Thoracic aorta endothelial cell (primary cell): ENCODE measurements at places on chromosomes 5 and 9. TPM values are rescaled to one million over a fixed set of nuclear protein-coding genes. Genes with fewer than 3 reads are reported as not detected.

ATP10B gene
- 0.07 TPM in 1 of 2 replicates, not detected in the other for total RNA-seq

BARHL1 gene
- not detected in 2 replicates for total RNA-seq

SHB gene
- 18.5 and 22.2 TPM in 2 replicates for total RNA-seq

NUTM2F gene
- not detected in 2 replicates for total RNA-seq

PCDHGA8 gene
- 0.72 and 1.6 TPM in 2 replicates for total RNA-seq

TMOD1 gene
- 0.27 and 1.2 TPM in 2 replicates for total RNA-seq

CDX1 gene
- not detected in 2 replicates for total RNA-seq

P4HA2 gene
- 39.1 and 53.2 TPM in 2 replicates for total RNA-seq

KIF4B gene
- 0.29 and 1.7 TPM in 2 replicates for total RNA-seq

KCTD16 gene
- 0.07 and 0.27 TPM in 2 replicates for total RNA-seq

TAF11L5 gene
- not detected in 2 replicates for total RNA-seq

THBS4 gene
- not detected in 2 replicates for total RNA-seq

GABRP gene
- 0.27 and 0.50 TPM in 2 replicates for total RNA-seq

COL15A1 gene
- total RNA-seq = not detected in 2 replicates

PGM5 gene
- total RNA-seq = 0.27 and 0.93 TPM in 2 replicates

AIF1L gene
- total RNA-seq = 41.5 and 49.5 TPM in 2 replicates

PCDHGA4 gene
- 2.2 and 5.2 TPM in 2 replicates for total RNA-seq
